ENCODE measurements at places on chromosomes 12 and 14.

GRCh38 chr14:60618241-60618640, 31.0 kb downstream of the SIX1 start:
- no peak for DNase-seq

- DNase-seq, result no peak
Measured at GRCh38 chr12:34343345-34343744, 321.0 kb downstream of the ALG10 start.

DNA sequence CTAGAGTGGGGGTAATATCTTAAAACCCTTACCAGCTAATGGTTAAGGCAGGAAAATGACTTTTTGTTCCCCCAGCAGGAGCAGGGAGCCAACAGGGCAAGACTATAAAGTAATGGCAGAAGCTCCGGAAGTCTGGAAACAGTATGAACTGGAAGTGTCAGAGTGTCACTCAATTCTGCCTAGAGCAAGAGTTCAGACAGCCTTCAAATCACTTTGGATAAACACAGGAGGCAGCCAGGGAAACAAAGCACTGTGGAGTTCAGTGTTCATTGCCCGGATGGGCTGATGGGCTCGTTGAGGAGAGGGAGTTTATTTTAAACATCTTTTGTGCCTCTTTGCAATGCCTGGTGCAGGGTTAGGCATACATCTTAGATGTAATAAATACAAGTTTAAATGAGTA, 16.5 kb upstream of the DYRK2 start:
- no peak for DNase-seq

DNA sequence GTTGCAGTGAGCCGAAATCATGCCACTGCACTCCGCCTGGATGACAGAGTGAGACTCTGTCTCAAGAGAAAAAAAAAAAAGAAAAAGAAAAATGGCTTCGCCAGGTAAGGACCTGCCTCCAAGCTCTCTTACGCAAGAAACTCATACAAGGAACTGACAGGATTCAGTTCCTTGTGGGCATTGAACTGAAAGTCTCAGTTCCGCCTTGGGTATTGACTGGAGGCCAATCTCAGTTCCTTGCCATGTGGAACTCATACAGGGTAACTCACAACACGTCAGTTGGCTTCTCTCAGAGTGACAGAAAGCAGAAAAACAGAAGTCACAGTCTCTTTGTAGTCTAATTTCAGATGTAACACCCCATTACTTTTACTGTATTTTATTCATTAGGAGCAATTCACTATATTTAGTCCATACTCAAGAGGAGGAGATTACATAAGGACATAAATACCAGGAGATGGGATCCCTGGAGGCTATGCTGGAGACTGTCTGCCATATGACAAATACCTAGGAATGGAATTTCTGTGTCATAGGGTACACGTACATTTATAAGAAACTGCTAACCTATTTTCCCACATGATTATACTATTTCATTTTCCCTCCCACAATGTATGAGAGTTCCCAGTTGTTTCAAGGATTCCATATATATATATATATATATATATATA, 11.4 kb upstream of the NOPCHAP1 start:
- peak; percentile 55 for DNase-seq

DNA sequence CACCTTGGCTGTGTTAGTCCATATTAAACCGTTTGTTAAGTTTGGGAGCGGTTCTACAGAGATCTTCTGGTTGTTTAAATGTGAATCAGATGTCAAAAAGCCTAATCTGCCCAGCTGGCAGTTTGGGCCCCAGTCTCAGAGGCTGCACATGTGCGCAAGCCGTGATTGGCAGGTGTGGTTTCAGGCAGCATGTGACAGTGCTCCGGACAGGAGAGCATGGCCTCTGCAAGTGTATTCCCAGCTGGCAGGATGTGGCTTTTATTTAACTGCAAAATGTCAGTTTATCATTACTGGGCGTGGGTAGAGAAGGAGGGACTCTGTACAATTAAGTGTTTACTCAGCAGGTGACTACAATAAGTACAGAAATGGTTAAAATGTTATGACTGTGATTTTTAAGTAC, 77.5 kb downstream of the PELI2 start:
- DNase-seq, result peak; percentile 75

GRCh38 chr12:54428050-54429013, 9.3 kb upstream of the ITGA5 start:
- DNase-seq, result peak; percentile 97

GRCh38 chr14:23310546-23310945, 3.9 kb downstream of the BCL2L2 start:
- no peak for DNase-seq

- no peak for DNase-seq
Measured at GRCh38 chr12:124037331-124037730, 64.3 kb downstream of the ZNF664 start.

GRCh38 chr14:89330236-89331002, 86.6 kb downstream of the FOXN3 start:
- DNase-seq, result peak; percentile 96

GRCh38 chr12:44697511-44697910, 178.6 kb downstream of the NELL2 start:
- DNase-seq, result no peak

DNA sequence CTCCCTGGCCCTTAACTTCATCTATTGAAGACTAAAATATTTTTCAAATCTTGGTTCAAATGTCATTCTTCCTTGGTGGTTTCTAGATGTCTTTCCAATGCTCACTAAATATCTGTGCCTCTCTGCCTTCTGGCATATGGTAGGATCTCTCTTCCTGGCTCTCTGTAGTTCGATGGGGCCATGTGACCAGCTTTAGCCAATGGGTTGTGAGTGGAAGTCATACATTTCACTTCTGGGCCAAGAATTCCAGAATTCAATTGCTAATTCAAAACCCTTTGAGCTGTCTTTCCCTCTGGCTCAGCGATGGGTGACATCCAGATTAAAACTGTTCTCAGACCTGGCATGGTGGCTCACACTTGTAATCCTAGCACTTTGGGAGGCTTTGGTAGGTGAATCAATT, 25.8 kb upstream of the CTDSP2 start:
- DNase-seq, result no peak

DNA sequence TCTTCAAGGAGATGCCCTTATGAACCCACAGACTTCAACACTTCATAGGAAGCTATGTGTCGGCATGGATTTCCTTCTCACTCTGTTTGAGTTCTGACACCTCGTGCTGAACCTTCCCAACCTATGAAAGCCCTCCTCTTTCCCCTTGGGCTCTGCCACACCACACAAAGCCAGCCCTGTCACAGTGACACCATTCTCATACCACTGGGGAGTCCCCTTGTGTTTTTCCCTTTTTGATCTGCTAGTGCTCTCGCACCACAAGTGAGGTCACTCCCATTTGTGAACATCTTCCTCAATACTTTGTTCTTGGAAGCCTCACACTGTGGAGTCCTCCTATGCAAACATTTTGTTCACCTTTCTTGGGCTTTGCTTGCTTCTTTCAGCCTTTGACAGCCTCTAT, 264.6 kb upstream of the ALG10 start:
- DNase-seq, result no peak

DNA sequence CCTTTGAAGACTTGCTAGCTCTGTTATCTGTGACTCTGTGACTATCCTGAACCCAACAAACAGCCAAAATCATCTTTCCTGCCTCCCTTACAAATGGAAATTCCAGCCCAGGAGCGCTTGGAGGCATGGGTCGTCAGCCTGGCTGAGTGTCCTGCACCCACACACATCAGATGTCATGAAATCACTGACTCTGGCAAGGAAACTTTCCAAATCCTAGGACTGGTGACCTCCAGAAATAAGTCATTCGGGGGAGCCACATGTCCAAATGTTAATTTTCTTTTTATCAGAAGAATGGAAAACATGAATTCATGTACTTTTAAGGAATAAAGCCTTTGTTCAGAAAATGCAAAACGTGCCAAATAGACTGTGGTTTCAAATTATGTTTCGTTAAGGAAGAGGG, 96.3 kb upstream of the EVL start:
- DNase-seq, result peak; percentile 81

- DNase-seq, result no peak
Measured at GRCh38 chr14:88271205-88271604, 51.9 kb downstream of the KCNK10 start.

DNA sequence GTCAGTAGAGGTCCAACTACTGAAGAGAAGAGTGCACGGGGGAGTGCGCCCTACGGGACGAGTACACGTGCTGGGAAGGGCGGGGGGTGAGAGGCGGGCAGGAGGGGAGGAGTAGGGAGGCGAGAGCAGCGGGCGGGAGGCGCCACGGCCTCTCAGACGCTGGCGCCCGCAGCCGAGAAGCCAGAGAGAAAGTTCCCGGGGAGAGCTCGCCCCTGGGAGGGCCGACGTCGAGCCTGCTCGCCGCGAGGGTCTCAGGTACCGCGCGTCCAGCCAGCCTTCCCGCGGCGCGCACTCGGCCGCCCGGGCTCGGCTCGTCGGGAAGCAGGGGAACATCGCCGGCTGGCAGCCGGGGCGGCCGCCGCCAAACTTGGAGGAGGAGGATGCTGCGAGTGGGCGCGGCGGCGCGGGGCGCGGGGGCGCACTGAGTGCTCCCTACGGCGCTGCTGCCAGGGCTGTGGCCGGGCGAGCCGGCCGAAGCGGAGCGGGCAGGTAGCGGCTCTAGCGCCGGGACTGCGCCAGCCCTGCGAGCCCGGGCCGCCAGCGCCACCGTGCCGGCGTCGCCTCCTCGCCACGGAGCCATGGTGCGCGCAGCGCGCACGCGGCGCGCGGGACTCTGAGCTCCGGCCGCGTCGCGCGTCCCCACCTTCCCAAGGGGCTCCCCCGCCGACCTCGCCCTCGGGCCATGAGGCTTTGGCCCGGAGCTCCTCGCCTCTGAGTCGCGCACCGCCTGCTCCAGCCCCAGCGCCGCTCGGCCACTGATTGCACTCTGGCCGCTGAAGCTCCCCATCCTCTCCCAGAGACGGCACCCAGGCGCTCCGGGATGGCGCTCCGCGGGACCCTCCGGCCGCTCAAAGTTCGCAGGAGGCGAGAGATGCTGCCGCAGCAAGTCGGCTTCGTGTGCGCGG, at the start of gene SLC24A4:
TSS of gene SLC24A4 (plus strand) at position 155 of the 905 bp plus-strand sequence. CDS start at position 821, 666 bp downstream.
- no peak for DNase-seq

DNA sequence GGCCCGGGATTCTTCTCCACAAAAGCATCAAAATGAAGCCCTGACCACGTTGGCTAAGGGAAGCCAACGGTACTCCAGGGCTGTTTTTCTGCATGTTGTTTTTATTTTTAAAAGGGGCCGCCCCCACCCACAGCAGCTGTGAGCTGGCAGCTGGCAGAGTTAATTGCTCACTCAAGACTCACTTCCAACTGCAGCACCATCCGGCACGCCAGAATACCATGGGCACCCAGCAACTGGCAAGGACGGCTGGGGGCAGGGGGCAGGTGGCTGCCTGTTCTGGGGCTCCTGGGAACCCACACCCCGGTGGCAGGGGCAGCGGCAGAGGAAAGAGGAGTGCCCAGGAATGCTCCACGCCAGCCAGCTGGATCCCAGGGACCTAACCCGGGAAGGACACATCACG, 44.3 kb downstream of the NCOR2 start:
- DNase-seq, result no peak

GRCh38 chr14:58774531-58774930, 136.8 kb downstream of the DACT1 start:
- DNase-seq, result no peak

GRCh38 chr14:22982477-22983245, at the start of gene AJUBA:
Gene AJUBA (minus strand): TSS chr14:22982551. CDS start chr14:22982266, 285 bp downstream.
- DNase-seq, result peak; percentile 85

GRCh38 chr14:51473808-51474565, 177.7 kb upstream of the FRMD6 start:
- peak; percentile 78 for DNase-seq

- DNase-seq, result no peak
Measured at GRCh38 chr14:77088219-77088618, 9.8 kb upstream of the CIPC start.

DNA sequence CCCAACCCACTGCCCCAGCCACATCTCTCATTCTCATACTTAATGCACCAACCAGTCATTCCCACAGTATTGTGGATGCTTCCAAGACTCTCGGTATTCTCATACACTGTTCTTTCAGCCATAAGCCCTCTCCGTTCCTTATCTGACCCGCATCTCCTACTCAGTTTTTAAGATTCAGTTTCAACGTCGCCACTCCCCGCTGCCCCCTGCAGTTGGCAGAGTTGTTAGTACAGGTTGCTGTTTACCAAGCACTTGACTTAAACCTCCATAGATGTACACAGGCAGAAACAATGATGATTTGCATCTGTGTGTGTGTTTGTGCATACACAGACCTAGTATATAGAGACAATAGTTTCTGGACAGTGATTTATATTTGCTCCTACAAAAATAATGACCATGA, 40.2 kb downstream of the PAH start:
- no peak for DNase-seq

- DNase-seq, result no peak
Measured at GRCh38 chr14:91245029-91245428, 525 bp upstream of the GPR68 start.

DNA sequence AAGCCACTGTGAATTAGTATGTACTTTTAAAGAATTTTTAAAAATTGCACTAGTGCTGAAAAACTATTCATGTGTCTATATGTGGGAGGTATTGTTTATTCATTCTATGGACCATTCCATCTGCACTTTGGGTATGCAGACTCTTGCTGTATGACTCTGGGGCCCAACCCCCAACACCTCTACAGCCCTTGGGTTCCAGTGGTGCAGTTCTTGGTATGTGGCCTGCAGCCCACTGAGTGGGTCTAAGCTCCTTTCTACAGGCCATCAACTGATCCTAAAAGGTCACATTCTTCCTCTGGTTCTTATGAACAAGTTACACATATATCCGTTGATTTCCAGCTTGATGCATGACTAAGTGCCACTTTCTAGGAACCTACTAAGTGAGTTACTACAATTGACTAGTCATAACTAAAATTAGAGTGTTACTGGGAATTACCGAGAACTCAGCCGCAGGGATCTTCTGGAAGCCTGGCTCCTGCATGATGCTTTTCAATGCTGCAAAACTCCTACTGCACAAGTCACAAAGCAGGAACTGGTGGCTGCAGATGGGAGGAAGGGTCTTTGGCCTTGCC, 62.4 kb upstream of the MED13L start:
- peak; percentile 70 for DNase-seq

DNA sequence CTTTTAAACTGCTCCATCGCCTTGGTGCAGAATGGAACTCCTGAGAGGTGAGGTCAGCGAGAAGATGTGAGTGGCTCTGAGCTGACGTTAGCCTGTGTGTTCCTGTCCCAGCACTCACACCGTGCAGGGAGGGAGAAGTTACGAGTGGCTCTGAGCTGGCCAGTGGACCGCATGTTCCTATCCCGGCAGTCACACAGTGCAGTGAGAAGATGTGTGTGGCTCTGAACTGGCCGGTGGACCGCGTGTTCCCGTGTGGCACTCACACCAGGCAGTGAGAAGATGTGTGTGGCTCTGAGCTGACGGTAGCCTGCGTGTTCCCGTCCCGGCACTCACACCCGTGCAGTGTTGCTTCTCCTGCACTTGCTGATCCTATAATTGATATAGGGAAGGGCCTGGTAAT, 59.9 kb downstream of the VCPKMT start:
- no peak for DNase-seq

DNA sequence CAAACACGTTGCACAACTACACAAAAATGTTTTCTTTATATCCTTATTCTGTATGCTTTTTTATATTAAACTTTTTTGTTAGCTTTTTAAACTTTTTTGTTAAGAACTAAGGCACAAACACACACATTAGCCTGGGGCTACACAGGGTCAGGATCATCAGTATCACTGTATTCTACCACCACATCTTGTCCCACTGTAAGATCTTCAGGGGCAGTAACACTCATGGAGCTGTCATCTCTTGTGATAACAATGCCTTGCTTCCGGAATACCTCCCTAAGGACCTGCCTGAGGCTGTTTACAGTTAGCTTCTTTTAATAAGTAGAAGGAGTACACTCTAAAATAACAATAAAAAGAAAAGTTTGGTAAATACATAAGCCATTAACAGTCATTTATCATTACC, 42.2 kb downstream of the PLEKHA5 start:
- no peak for DNase-seq

GRCh38 chr12:77082021-77082420, 16.7 kb upstream of the E2F7 start:
- DNase-seq, result no peak
